ENCODE measurements at places on chromosomes 3 and 15.

GRCh38 chr15:80007532-80007931 lies 36.5 kb upstream of the BCL2A1 start:
- DNase-seq: no peak

GRCh38 chr3:161560008-161560637 lies 63.5 kb downstream of the OTOL1 start:
- no peak for DNase-seq

GRCh38 chr3:13346481-13347389 lies 73.4 kb downstream of the NUP210 start:
- DNase-seq: no peak

GRCh38 chr15:82081914-82082762 lies 36.3 kb upstream of the MEX3B start:
- DNase-seq: peak; percentile 94

DNA sequence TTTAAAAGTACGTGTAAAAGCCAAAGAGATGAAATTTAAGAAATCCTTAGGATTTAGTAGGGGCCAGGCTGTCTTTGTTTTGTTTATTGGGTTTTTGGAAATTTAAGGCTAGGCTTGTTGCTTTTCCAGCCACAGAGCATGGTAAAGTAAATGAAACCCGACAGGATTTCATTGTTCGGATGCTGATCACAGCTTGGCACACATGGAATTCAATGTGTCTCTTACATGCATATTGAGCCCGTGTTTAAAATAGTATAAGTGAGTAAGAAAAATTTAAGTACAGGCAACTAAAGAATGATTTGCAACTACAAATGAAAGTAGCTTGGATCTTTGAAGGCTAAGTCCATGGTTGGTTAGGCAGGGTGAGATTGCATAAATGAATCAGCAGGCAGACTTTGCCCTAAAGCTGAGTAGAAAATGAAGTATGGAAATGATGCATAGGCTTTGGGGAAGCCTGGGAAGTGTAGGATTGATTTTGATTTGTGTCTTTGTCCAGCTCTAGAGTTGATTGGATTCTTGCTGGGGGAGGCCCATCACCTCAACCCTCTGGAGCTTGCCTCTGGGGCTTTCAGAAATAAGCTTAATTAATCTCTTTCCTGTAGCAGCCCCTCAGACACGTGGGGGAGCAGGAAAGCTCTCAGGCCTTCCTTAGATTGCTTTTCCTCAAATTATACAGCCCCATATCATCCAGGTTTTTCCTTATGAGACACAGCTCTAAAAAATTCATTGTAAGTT lies 68.2 kb upstream of the ADAMTSL3 start:
- DNase-seq: peak; percentile 67

DNA sequence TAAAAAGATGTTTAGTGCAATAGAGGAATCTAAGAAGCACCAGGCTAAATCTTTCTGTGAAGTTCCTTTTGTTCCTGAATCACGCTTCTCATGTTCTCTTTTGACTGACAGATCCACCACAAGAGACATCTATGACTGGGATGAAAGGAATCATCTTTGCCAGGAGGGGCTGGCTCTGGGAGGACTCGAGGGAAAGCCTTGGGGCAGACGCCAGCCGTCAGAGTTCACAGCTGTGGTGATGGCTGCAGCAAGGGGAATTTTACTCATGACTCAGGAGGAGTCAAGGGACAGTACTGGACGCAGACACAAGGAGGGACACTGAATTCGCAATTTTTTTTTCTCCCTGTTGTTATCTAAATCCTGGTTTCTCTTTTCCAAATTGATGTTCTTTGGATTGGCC lies 38.7 kb downstream of the C3orf38 start:
- DNase-seq: peak; percentile 58

DNA sequence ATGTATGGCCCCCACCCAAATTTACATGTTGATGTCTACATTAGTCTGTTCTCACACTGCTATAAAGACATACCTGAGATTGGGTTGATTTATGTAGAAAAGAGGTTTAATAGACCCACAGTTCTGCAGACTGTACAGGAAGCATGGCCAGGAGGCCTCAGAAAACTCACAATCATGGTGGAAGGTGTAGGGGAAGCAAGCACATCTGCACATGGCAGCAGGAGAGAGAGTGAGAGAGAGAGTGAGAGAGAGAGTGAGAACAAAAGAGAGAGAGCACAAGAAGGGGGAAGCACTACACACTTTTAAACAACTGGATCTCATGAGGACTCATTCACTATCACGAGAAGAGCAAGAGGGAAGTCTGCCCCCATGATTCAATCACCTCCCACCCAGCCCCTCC lies 130.5 kb downstream of the XXYLT1 start:
- no peak for DNase-seq

DNA sequence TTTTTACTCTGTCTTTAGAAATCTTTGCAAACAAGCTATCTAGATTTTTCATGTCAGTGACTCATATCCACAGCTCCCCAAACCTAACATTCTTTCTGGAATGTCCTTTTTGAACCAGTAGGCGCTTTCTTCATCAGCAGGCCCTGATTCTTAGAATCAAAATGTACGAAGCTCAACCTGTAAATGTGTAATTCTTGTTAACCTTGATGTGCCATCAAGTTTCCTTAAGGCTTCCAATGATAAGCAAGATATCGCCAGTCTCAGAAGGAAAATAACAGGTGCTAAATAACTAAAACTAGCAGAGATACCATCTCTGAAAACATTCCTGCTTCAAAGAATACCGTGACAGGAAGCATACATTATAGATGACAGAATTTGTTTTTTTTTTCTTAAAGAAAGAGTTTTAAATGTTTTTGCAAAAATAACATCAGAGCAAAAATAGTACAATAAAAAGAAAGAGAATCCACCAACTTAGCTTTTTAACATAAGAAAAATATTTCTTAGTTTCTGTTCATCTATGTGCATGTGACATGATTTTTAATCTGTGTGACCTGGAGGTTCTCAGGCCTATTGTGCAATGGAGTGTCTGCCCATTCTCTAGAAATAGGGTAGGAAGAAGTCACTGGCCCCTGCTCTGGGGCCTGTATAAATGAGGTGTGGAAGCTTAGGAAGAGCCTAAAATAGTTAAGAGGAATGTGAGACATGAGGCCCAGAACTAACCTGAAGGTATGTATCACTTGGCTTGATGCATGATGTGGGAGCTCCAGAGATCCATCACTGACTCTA lies 14.7 kb upstream of the SECISBP2L start:
- DNase-seq: no peak

GRCh38 chr15:74127255-74127953 lies 3.0 kb upstream of the ISLR2 start:
- peak; percentile 62 for DNase-seq

- no peak for DNase-seq
These were observed 55.5 kb downstream of the RGMA start for GRCh38 chr15:93033434-93034045.

GRCh38 chr3:56916716-56917360 lies 115.1 kb upstream of the ARHGEF3 start:
- DNase-seq: no peak

- DNase-seq: no peak
These were observed 20.3 kb upstream of the ALAS1 start for GRCh38 chr3:52177701-52178042.

DNA sequence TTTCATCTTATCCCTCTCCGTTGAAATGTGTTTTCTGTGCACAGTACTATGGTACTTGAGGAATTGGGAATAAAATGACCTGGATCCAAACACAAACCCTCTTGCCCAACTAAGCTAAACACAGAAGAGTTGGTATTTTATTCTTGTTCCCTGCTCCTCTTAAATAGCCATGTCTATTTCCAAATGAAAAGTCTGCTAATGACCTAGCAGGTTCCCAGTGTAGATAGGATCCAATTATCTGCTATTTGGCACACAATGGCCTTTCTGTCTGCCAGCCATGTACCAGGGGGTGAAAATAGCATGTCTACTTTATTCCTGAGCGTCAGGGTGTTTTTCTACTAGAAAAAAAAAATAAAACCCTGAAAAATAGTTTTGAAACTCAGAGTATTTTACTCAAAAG lies 657.0 kb upstream of the NAALADL2 start:
- no peak for DNase-seq

GRCh38 chr15:37548116-37548515 lies 386.3 kb upstream of the TMCO5A start:
- no peak for DNase-seq

DNA sequence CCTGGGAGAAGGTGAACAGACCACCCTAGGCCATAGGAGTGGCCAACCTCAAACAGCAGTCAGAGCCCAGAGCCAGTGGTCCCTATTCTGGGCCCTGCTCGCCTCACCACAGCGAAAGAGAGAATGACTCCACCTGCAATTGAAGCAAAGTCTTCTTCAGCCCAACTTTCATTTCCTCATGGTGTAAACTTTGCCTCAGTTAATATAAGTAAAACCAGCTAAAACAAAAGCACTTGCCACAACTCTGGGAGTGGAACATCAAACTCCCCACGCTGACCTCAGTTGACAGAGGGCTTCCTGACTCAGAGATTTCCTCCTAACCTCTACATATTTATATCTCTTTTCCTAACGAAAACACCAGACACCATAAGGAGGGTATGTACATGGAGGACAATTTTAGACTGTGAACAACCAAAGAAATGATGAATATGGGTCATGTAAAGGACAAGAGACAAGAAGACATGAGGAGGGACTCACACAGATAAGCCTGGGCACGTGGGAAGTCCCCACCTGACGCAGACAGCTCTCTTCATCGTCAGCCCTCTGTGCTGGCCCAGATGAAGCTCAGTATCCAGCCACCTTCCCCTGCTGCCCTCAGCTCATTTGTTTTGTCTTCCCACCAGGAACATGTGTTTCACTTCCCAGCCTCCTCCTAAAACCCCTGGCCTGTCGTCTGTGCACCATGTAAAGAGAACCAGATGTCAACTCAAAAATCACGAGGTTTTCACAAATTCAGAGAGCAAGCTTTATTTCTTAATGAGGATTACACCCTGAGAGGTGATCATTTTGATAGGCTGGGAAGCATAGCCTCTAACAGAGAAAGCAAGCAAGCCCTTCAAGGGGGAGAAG lies 140.9 kb downstream of the KCNMB2 start:
- DNase-seq: no peak

DNA sequence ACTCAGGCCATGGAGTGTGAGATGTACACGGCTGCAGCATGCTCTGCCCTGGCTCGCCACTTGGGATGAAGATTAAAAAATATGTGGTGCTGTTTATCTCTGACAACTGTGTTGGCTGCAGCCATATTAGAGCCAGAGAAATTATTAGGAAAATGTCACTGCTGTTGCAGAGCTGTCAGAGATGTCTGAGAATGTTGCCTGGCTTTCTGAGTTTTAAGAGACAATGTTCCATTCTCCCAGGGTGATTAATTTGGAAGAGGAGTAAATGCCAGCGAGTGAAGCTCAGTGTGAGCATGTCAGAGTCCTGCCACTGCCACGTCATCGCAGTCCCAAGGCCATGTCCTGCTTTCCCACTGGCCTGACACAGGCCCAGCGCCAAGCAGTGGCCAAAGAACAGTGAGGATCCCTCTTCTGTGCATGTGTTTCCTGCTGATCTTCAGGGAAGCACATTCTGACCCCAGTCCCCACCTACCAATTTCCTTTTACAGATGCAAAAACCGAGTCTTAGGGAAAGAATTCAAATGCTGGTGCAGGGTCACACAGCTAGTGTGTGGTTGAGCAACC lies 370.9 kb downstream of the GABRG3 start:
- no peak for DNase-seq

DNA sequence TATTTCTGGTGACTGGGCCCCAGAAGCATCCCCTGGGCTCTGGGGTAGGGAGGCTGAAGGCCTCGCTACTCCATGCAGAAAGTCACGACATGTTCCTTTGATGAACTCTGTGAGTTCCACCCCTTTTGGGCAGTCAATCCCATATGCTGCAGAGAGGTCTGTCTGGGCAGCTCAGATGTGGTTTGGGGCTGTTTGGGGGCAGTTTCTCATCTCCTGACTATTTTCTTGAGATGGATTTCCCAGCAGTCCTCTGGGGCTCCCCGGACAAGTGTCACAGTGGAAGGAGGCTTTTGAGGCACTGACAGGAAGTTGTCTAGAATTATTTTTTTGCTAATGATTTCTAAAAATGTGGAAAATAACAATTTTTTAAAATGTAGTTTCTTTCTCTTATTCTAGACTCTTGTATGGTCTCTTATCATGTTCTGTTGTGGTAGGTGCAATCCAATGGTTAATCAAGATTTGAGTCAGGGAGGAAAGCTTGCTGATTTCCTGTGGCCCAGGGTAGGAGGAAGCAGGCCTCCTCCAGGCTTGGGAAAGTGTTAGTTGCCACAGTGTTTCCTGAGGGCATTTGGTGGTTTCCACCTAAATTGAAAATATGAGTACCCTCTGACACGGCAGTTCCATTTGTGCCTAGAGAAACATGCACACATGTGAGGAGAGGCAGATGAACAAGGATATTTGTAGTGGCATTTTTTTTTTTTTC lies 19.9 kb upstream of the TATDN2 start:
- DNase-seq: no peak

- DNase-seq: no peak
These were observed 203.1 kb downstream of the MINAR1 start for GRCh38 chr15:79635149-79635771.

GRCh38 chr3:131543714-131544113 lies 40.9 kb upstream of the MRPL3 start:
- peak; percentile 70 for DNase-seq

- no peak for DNase-seq
These were observed 26.1 kb upstream of the ZCWPW2 start for GRCh38 chr3:28322464-28322863.

GRCh38 chr3:31081018-31081662 lies 186.7 kb upstream of the GADL1 start:
- DNase-seq: no peak

- peak; percentile 80 for DNase-seq
These were observed 55.8 kb upstream of the LMCD1 start for GRCh38 chr3:8445861-8446260.

DNA sequence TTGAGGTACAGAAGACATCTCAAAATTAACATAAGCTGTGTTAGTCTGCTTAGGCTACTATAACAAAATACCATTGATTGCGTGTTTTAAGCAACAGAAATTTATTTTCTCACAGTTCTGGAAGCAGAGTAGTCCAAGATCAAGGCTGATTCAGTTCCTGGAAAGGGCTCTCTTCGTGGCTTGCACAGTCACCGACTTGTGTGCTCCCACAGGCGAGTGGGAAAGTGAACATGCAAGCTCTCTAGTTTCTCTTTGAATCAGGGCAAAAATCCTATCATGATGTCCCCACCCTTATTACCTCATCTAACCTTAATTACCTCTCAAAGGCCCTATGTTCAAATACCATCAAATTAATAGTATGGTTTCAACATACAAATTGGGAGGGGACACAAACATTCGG lies 505.9 kb downstream of the ZIC1 start:
- DNase-seq: no peak

- peak; percentile 74 for DNase-seq
These were observed at the start of gene PRKAR2A for GRCh38 chr3:48847504-48848423. PRKAR2A (minus strand) TSS chr3:48847874; CDS start chr3:48847596, 278 bp downstream.

Measured in RCC 7860 (cell line).